ENCODE measurements at places on chromosomes 2 and 18. TPM values are rescaled to one million over a fixed set of nuclear protein-coding genes. Genes with fewer than 3 reads are reported as not detected.
A peak's percentile ranks its signal among the peaks of the same experiment; 100 is the strongest.

DNA sequence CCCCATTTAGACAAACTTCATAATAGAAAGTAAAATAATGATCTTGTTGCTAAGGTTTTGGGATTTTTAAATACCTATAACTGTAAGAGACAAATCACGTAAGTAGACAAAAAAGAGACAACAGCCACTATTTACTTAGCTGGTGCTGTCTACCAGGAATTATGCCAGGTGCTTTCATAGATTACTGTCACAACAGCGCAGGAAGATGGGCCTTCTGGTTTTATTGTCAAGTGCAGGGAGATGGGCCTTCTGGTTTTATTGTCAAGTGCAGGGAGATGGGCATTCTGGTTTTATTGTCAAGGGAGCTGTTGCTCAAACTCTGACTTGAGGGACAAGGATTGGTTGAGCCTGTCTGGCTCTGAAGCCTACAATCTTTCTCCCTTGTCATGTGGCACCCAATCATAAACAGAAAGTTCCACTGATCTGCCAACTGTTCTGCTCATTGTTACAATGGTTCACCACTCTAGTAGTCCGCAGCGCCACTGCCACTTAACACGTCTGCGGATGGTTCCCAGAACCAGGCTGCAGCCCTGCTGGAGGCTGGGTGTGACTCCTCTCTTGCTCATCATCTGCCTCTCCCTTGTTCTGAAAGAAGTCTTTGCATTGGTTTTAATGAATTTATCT, 95.0 kb downstream of the RNF144A start:
- DNase-seq, result no peak

DNA sequence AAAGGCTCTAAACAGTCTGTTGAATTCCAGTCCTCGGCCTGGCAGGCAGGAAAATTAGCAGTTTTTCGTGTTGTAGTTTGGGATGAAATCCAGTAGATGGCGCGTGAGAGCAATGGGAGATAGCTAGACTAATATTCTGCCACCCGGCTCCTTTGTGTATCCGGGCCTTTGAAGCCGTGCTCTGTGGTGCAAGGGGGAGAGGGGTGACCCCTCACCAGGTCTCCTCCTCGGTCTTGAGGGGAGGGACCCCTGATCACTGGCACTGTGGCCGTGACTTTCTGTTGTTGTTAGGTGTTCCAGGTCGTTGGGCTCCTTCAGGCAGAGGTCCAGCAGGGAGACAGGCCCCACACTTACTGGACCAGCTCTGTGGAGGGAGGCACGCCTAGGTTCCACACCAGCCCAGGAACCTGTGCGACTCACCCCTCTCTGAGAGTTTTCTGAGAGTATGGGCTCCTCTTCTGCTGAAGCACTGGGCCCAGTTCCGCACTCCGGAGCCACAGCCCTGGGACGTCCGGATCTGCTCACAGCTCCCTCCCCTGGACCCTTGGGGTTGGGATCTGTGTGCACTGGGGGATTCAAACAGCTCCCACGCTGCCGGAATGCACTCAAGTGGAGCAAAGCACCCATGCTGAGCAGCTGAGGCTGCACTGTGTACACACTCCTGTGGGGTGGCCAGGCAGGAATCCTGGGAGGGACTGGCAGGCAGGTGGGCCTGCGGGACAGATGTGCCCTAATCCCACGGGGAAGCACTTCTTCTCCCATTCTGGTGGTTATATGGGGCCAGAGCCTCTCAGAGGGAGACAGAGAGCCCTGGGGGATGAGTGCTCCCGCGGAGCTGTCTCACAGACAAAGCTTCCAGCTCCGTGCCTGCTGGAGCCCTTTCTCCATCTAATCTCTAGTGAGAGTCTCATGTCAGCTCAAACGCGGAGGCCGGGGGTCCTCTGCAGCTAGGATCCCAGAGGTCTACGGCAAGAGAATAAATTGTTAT, 8.8 kb downstream of the GKN2 start:
- peak; percentile 49 for DNase-seq

GRCh38 chr2:197092431-197092830, 165.9 kb upstream of the PGAP1 start:
- no peak for DNase-seq

DNA sequence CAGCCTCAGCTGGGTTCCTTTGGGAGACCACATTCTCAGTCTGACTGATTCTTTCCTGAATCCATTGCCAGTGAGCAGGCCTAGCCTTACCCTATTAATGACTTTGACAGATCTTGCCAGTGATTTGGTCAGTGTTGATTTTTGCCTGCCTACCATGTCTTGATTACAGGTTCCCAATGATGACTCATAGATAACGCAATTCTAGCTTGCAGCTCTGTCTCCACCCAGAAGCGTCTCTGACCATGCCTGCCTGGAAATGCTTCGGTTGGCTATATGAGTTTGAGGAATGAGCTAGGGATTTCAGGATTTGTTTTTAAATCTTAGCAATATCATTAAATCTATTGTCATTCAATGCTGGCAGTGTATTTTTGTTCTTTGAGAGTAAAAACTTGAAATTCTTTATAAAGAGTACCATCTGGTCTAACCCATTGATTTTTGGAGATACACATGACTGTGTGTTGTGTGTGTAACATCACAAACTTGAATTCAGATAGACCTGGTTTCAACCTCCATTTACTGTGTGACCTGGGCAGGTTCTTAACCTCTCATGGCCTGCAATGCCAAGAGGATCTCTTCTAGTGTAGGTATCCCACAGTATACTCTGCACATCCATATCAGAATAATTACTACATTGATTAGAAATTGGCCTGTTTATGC, 57.0 kb downstream of the CCDC150 start:
- no peak for DNase-seq

DNA sequence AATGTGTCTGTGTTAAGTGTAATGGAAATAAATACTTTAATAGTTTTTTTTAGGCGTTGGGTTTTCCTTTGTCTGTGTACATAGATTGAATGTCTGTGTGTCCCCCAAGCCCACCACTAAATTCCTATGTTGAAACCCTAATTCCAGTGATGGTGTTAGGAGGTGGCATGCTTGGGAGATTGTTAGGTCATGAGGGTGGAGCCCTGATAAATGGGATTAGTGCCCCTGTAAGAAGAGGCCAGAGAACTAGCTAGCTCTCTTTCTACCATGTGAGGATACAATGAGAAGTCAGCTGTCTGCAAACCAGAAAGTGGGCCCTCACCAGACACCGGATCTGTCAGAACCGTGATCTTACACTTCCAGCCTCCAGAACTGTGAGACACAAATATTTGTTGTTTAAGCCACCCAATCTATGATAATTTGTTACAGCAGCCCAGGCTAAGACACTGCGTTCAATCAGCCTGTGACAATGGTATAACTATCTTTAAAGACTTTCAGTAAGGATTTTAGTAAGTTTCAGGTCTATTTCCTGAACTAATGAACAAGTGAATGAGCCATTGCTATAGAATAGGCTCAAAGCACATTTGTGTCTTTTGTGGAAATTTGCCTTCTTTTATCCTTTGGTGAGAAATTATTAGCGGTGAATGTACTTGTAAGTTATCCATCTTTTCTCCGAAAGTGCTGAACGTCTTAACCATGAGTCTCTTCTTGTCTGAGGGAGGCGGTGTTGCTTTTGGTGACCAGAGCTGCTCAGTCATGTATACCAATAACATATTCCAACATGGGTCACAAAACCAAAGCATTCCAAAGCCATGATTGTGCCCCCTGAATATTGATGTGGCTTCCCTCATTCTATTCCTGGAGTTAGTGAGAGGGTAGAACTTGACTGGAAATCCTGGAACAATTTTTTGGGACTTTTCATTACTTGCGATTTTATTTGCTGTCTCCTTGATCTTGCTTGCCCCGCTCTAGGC, 29.6 kb upstream of the IL1R1 start:
- DNase-seq, result no peak

- no peak for DNase-seq
Measured at GRCh38 chr2:235607546-235608199, 113.8 kb downstream of the AGAP1 start.

- DNase-seq, result no peak
Measured at GRCh38 chr2:36677996-36678605, 18.4 kb upstream of the VIT start.

DNA sequence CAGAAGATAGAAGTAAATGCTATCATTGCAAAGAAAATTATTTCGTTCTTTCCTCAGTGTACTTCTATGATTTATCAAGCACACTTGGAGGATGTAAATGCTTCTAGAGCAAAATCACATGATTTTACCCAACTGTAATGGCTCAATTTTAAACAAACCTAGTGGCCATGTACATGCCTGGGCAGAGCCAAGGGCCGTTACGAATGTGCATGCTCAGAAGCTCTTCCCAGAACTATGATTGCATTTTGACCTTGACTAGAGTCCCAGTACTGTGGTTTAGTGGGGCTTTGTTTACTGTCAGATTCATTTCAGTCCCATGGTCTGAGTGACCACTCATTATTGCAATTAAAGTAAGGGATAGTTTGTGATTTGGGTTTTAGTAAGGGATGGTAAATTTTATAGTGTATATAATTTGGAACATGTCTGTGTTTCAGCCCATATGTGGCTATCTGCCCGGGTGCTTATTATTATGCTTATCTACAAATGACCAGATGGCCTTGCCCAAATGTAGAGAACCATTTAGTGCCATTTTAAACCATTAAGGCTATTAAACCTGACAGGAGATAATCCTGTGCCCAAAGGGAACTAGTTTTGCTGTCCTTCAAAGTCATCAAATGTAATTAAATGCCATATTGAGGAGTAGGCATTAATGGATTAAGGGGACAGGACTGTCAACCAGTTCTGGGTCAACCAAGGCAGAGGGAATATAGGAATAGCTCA, 239.1 kb downstream of the ICOS start:
- DNase-seq, result no peak

- DNase-seq, result no peak
Measured at GRCh38 chr2:30704309-30705020, 102.8 kb downstream of the CAPN13 start.

DNA sequence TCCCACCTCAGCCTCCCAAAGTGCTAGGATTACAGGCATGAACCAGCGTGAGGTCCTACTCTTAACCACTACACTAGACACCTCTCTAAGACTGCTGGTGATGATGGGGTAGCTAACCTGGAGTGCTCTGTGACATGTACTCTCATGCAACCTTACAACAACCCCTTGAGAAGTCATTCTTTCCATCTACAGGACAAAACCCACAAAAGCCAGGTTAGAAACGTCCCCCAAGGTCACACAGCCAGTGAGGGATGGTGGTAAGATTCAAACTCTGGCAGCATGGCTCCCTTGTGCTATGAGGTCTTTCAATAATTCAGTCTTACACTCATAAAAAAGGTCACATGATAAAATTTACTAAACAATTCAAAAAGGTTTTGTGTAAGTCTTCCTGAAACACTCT, 94.8 kb upstream of the SERTAD2 start:
- DNase-seq, result no peak

- DNase-seq, result no peak
Measured at GRCh38 chr2:203498161-203498560, 36.9 kb downstream of the RAPH1 start.

DNA sequence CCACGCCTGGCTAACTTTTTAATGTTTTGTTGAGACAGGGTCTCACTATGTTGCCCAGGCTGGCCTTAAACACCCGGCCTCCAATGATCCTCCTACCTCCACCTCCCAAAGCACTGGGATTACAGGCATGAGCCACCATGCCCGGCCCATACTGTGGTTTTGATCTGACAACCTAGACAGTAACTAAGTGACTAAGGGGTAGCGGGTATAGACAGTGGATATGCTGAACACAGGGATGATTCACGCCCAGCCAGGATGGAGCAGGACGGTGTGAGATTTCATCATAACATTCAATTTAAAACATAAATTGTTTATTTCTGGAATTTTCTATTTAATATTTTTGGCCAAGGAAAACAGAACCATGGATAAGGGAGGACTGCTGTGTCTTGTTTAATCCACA, 36.0 kb upstream of the YPEL5 start:
- no peak for DNase-seq

GRCh38 chr2:238501311-238501710, 74.6 kb downstream of the ASB1 start:
- no peak for DNase-seq

DNA sequence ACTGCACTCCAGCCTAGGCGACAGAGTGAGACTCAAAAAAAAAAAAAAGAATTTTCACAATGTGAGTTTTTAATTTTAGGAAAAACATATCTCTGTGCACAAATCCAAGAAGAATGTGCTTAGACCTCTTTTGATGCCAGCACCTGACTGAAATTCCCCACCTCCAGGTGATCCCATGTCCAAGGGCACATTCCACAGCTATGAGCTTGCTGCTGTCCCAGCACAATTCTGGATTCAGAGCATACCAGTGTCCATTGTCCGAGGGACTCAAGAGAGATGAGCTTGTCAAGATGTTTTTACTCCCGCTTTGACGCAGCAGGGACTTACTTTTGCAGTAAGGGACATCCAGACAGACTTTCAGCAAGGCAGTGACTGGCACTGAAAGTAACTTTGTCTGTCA, 489.1 kb upstream of the ACVR2A start:
- DNase-seq, result no peak

GRCh38 chr2:72678024-72678423, 147.8 kb downstream of the EXOC6B start:
- no peak for DNase-seq

DNA sequence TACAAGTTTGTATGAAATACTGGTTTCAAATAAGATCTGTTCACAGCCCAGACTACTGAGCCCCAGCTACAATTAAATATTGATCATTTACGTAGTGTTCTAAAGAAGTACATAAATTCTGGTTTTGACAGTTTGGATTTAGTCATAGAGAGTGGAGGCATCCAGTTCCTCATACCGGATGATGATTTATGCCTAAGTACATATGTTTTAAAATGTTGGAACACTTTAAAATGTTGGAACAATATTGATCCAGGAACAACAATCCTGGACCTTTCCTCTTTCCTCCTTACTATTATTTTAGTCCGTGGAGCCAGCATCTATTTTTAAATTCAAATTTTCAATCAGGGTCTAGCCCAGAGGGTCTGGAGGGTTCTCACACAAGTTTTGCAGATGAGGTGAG, 22.8 kb upstream of the TTN start:
- DNase-seq, result no peak

GRCh38 chr2:84904717-84905174, 710 bp upstream of the TMSB10 start:
- no peak for DNase-seq

- no peak for DNase-seq
Measured at GRCh38 chr2:215590010-215590745, 154.3 kb upstream of the FN1 start.

GRCh38 chr2:71944183-71944550, 203.5 kb downstream of the CYP26B1 start:
- DNase-seq, result no peak

Gene GNAL
- 4.9 TPM for polyA plus RNA-seq

Gene IL36B
- polyA plus RNA-seq, result not detected

Gene GLI2
- polyA plus RNA-seq, result not detected

Gene OR6B2
- polyA plus RNA-seq, result not detected

Gene GPBAR1
- polyA plus RNA-seq, result 0.22 TPM

Gene LIMS2
- not detected for polyA plus RNA-seq

Gene CTDP1
- polyA plus RNA-seq, result 6.6 TPM

Gene AKAIN1
- polyA plus RNA-seq, result not detected

Gene MPHOSPH10
- polyA plus RNA-seq, result 13.4 TPM

Gene LIPG
- not detected for polyA plus RNA-seq

Gene PDE11A
- not detected for polyA plus RNA-seq

Gene FNDC4
- not detected for polyA plus RNA-seq

Gene RAB31
- polyA plus RNA-seq, result 28.0 TPM

Gene SERPINB7
- not detected for polyA plus RNA-seq

Gene AGXT
- polyA plus RNA-seq, result not detected

Gene LRPPRC
- 20.4 TPM for polyA plus RNA-seq

Gene LHCGR
- polyA plus RNA-seq, result not detected

Gene HES6
- polyA plus RNA-seq, result 27.3 TPM

Gene ALPI
- not detected for polyA plus RNA-seq
